Hypothalamus (tissue), 51 donors: ENCODE measurements at places on chromosomes 4 and X.

- no peak for DNase-seq
Observed at GRCh38 chr4:187139141-187139540, 415.5 kb upstream of the FAT1 start.

DNA sequence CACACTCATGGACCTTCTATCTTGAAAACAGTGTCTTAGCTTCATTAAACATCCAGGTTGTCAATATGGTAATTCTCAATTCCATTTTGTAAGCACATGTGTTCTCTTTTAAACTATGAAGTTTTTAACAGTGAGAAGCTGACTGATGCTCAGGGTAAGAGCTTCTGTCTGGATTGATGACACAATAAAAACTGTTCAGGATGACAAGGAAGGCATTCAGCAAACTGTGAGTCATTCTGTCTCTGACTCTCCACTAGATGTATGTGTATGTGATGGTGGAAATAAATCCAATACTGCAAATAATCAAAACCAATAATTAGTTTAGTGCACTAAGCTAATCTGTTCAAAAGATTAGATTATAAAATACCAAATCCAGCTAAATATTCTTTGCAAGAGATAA lies 115.3 kb upstream of the ARX start:
- no peak for DNase-seq

GRCh38 chr4:105458001-105458400 lies 15.9 kb downstream of the PPA2 start:
- DNase-seq, result no peak

DNA sequence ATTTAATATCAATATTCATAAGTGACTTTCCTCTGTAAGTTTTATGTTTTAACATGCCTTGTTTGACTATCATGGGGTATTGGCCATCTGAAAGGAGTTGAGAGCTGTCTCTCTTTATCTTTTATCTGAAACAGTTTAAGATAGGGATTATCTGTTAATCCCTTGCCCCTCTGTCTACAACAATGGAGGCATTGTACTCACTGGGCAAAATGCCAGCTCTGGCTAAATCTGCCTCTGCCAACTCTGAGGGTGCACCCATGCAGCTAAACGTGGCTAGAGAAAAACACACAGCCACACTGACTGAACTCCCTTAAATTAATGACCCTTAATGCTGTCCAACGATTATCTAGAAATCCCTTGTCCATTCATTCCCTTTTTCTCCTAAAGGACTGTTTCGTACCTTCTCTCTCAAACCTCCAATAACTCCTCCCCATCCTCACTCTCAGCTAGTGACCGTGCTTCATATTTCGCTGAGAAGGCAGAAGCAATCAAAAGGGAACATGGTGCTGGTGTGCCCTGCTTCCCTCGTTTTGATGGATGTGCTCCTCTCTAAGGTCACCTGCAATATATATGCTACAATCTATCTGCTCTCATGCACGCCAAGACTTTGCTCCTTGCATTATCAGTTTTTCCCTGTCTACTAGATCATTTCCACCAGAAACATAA lies 10.3 kb downstream of the PHKA2 start:
- DNase-seq, result no peak

- no peak for DNase-seq
Observed at GRCh38 chr4:6681191-6681590, 12.5 kb upstream of the S100P start.

- DNase-seq, result no peak
Observed at GRCh38 chr4:14294611-14295010, 667.1 kb upstream of the BOD1L1 start.

GRCh38 chrX:88604433-88605221 lies 142.4 kb upstream of the CPXCR1 start:
- no peak for DNase-seq

DNA sequence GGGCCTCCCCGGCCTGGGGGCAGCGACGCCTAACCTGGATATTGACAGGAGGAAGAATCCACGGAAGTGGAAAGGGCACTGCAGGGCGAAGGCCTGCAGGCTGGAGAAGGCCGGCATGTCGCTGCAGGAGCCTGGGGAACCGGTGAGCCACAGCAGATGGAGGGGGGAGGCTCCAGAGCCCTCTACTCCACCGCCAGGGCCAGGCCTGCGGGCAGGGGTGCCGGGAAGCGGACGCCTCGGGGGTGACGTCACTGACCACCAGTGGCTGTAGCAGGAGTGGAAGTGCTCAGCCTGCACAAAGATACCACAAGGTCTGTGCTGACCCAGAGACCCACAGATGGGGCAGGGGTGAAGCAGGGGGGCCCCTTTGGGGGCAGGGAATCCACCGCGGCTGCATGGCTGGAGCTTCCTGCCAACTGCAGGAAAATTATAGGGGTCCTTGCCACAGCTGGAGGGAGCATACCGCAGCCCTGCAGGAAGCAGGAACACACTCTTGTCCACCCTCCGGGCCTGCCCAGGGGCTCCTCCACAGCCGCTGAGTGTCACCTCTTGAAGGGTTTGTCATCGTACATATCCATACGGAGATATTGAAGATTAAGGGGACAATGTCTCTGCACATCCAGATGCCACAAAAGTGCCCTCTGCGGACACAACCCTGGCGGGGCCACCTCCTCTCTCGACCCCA lies 7.6 kb upstream of the HTRA3 start:
- DNase-seq, result no peak

DNA sequence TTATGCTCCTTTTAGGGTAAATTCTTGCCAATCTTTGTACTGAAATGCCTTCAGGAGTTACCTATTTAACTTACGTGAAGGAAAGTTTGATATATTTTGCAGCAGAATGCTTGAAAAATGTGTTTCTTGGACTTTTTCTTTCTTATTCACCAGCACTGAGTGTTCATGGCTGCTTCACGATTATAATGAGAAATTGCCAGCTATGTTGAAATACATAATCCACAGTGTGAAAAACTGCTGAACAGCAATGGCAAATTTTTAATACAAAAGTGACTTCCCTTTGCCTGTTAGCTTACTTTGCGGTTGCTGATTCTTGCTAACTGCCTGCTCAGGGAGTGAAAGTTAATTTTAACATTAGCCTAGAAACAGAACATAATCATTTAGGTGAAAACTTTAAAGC lies 153.8 kb upstream of the SLC4A4 start:
- DNase-seq, result no peak

GRCh38 chrX:12681047-12681446 lies 110.2 kb upstream of the PRPS2 start:
- no peak for DNase-seq

DNA sequence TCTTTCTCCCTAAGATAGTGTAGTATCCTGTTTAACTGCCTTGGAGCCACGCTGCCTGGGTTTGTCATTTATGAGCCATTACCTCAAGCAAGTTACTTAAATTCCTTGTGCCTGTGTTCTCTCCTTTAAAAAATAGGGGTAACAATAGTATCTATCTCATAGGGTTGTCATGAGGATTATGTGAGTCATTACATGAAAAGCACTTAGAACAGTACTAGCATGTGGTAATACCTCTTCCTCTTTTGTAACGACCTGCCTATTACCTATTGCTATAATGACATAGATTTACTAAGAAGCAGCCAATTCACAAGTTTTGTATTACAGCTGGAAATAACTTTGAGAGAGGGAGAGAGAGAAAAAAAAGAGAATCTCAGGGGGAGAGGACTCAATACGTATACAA lies 834.7 kb downstream of the RAPGEF2 start:
- DNase-seq, result no peak

DNA sequence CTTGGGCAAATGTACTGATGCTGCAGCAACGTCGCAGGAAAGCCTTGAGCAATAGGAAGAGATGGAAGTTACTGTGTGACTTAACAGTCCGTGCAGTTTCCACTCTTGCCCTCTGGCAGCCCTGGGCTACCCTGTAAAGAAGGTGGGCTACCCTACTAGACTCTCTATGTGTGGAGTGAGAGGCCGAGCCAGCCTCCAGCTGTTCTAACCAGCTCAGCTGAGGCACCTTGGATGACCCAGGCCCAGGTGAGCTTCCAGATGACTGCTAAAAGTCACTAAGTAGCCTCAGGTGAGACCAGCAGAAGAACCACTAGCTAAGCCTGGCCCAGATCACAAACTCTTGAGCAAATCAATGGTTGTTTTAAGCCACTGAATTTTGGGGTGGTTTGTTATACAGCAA lies 34.9 kb upstream of the PPP2R2C start:
- DNase-seq, result no peak

GRCh38 chrX:17579026-17579425 lies 158.3 kb upstream of the SCML1 start:
- no peak for DNase-seq

GRCh38 chrX:43693602-43694406 lies 37.7 kb downstream of the MAOA start:
- no peak for DNase-seq

DNA sequence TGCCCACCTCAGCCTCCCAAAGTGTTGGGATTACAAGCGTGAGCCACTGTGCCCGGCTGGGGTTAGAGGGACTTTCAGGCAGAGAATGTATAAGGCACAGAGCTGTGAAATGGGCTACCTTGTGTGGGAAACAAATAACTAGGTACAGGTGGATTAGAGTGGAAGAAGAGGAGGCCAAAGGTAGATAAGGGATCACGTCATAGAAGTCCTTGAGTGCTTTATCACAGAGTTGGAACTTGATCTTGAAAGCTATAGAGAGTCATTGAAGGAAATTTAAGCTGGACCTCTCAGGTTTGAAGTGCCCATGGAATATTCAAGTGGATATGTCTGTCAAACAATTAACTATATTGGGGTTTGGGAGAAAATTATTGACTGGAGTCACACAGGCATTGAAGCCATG lies 8.4 kb downstream of the N4BP2 start:
- DNase-seq, result no peak

- no peak for DNase-seq
Observed at GRCh38 chr4:48247142-48247877, 22.3 kb downstream of the TEC start.

DNA sequence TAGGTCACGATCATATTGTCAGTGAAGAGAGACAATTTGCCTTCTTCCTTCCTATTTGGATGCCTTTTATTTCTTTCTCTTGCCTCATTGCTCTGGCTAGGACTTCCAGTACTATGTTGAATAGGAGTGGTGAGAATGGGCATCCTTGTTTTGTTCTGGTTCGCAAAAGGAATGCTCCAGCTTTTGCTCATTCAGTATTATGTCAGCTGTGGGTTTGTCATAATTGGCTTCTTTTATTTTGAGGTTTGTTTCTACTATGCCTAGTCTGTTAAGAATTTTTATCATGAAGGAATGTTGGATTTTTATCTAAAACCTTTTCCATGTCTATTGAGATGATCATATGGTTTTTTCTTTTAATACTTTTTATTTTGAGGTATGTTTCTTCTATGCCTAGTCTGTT lies 152.3 kb upstream of the MAD2L1 start:
- DNase-seq, result no peak

GRCh38 chrX:120450163-120450562 lies 18.9 kb downstream of the LAMP2 start:
- no peak for DNase-seq

GRCh38 chrX:155113097-155113496 lies 41.8 kb downstream of the BRCC3 start:
- no peak for DNase-seq

GRCh38 chr4:40289366-40290188 lies 45.6 kb upstream of the CHRNA9 start:
- DNase-seq, result no peak

DNA sequence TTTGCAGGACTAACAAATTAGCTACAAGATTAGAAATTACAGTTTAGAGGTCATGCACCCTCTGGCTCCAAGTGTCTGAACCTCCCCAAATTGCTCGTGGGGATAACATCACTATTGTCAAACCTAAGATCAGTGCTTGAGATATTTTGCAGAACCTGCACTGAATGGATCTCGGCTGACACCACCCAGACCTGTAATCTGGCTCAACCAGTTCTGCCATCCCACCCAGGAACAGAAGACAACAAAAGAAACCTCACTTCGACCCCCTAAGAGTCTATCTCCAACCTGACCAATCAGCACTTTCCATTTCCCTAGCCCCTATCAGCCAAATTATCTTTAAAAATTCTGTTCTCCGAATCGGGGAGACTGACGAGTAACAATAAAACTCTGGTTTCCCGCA lies 318.7 kb downstream of the NAP1L3 start:
- DNase-seq, result no peak

GRCh38 chr4:7377223-7377865 lies 57.4 kb downstream of the PSAPL1 start:
- no peak for DNase-seq

DNA sequence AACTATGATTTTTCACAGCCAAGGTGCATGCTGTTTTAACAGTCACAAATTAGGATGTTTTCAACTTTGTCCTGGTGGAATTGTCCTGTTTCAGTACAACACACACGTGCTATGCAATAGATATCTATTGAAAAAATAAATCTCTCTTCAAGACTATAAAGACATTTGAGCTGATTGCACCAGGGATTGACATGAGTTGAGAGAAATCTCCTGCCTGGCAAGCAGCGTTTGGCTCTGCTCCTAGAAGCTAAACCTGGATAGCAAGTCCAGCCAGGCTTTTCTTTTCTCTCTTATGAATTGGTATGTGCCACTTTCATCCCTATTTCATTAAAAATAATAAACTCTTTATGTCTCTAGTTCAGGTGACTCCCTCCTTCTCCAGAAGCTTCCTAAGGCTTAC lies 16.6 kb upstream of the NPNT start:
- DNase-seq, result no peak

GRCh38 chrX:71995122-71995521 lies 84.5 kb downstream of the NHSL2 start:
- DNase-seq, result no peak

DNA sequence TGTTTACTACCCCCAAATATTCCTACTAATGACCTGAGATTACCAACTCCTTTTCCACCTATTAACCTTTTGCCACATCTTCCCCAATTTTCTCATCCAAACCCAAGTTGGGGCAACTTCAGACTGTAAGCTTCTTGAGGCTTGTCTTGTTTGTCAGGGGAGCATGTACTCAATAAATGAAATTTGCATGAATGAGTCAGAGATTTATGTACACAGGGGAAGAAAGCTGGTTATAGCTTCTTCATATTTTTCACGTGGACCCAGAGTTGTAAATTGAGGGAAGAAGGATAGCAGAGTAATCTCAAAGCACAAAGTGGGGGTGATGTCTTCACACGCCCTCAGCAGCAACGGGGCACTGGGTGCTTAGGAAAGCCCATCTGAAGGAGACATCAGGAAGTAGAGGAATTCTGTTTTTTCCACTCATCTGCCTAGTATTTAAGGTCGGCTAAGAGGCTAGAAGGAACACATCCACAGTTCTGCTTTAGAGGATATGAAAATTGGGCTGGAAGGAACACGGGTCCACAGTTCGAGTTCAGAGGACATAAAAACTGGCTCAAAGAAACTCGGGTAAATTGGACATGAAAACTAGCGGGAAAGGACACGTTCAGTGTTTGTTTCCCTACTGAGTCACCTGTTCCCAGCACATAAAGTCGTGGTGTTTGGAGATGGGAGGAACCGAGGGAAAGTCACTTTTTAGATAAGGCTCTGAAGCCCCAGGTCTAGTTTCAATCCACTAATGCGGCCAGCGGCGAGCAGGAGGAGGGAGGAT lies 696 bp upstream of the CA5B start:
- DNase-seq, result no peak
